ENCODE measurements at places on chromosomes 16 and 17. TPM values are rescaled to one million over a fixed set of nuclear protein-coding genes. Genes with fewer than 3 reads are reported as not detected.
A peak's percentile ranks its signal among the peaks of the same experiment; 100 is the strongest.

The RGS9 gene
- total RNA-seq = 3.2 TPM

DNA sequence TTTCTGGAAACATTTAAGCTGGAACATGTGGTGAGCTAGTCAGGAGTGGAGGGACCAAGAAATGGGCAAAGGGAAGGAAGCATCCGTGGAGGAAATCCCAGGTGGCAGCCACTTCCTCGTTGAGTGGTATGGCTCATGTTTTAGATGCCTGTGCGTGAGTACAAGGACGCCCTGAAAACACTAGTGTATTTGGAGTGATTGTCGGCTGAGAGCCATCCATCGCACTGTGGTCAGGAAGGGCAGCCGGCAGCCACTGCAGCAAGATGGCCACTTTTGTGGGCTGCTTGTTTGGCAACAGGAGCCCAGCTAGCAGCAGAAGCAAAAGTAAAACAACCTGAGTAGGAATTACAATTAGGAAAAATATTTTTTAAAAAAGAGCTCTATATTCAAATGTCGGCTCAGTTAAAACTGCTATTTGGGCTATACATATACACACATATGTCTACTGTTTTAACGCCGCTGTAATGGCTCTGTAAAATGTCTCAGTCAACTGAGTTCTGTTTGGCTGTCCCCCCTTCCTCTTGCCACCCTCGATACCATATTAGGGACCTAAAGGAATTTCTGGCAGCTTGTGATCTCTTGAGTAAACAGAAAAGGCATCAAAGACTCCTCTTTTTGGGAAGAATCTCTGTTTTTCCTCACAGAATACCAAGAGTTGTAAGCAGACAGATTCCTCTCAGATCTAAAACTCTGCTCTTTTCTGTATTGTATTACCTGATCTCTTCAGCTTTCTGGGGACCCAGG, 39.2 kb downstream of the BRD7 start:
- peaks cover 6% of the 10 kb centered on the region for H3K4me1 ChIP-seq
- DNase-seq = no peak
- H3K27ac ChIP-seq = peak overlapping the region; percentile 29

DNA sequence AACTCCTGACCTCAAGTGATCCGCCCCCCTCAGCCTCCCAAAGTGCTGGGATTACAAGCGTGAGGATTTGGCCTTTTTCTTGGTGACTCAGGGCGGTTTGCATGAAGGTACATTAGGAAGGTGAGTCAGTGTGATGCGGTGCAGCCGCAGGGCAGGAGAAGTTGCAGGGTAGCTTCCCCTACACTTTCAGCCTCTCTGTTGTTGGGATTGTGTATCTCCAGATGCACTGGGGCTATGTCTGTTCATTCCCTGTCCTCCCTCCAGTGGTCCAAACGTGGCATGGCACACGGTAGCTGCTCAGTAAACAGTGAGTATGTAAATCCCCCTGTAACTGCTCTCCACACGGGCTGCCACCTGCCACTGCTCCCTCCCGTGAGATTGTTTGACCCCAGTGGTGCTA, 109.1 kb upstream of the CDC42EP4 start:
- H3K27me3 ChIP-seq = no peaks in the 10 kb centered on the region
- no peaks in the 10 kb centered on the region for H3K4me1 ChIP-seq
- H3K27ac ChIP-seq = no peak overlapping the region
- H3K4me3 ChIP-seq = no peak overlapping the region
- DNase-seq = no peak

DNA sequence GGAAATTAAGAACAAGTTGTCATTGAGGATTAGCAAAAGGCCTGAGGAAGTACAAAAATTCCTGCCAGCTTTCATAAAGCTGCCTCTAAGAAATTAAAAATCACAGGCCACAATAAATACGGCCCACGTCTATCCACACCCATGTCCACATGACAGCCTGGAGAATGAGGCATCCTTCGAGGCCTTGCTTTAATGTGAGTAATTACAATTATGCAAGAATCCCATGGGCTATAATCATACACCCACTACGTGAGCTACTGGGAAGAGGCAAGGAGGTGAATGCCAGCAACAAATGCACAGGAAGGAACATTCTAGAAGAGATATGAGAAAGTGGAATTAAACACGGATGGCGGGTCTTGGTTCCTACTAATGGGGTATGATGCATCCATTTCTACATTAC, 65.4 kb upstream of the ZFHX3 start:
- H3K27ac ChIP-seq = no peak overlapping the region
- no peaks in the 10 kb centered on the region for H3K36me3 ChIP-seq

- H3K27ac ChIP-seq = peak overlapping the region; percentile 79
- H3K4me3 ChIP-seq = peak overlapping the region; percentile 53
- DNase-seq = no peak
Measured at GRCh38 chr17:15456496-15456895, 10.9 kb downstream of the CDRT4 start.

DNA sequence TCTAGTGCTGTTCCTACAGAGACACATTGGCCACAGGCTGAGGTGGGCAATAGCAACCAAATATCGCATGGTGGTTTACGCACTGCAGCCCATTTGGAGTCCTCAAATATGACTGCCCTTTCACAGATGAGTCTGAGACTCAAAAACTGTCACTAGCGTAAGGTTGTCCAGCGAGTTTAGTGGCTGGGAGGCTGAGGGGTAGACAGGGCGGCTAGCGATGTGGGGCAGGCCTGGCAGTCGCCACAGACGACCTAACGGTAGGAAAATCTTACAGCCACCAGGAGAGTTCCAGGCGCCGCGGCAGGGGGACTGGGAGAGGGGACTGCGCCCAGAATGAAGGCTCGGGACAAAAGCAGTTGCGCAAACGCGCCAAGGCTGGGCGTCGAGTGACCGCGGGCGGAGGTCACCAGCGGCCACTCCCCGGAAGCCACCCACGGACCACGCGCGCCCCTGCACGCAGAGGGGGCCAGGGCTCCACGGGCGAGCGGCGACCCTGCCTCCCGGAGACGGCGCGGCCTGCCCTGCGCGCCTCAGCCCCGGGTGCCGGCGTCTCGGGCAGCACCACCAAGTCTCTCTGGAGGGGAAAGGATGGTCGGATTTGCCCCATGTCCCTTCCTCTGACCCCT, 699 bp upstream of the MAP1LC3B start:
- H3K4me1 ChIP-seq = peaks cover 26% of the 10 kb centered on the region
- no peak for DNase-seq
- H3K36me3 ChIP-seq = no peaks in the 10 kb centered on the region
- peak overlapping the region; percentile 91 for H3K4me3 ChIP-seq
- no peaks in the 10 kb centered on the region for H3K27me3 ChIP-seq

Data from thoracic aorta (tissue), 2 donors.